ENCODE measurements at places on chromosomes 1 and 21.

GRCh38 chr1:192126030-192126619 lies 32.1 kb upstream of the RGS18 start:
- DNase-seq = no peak

- no peak for DNase-seq
These were observed 801 bp downstream of the EPRS1 start for GRCh38 chr1:220045356-220046051.

DNA sequence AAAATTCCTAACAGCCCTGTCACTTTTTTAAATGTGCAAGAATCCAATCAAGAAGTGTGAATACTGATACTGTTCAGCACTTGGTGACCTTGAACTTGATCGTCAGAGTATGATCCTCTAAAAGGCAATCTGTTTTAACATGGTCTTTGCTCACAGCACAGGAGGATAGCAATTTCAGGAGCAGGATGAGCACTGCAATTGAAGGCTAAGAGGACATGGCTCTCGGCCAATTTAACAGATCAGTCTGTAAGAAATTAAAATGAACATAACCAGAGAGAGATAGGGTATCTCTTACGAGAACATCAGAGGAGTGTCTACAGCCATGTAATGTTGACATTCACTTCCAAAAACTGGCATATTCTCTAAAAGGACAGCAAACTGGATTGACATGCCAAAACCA lies 243.1 kb downstream of the LTN1 start:
- DNase-seq = no peak

GRCh38 chr1:68057050-68057449 lies 6.6 kb upstream of the DIRAS3 start:
- DNase-seq = no peak
